Karpas-422 (cell line): ENCODE measurements at places on chromosomes 13 and 19. TPM values are rescaled to one million over a fixed set of nuclear protein-coding genes. Genes with fewer than 3 reads are reported as not detected.

DNA sequence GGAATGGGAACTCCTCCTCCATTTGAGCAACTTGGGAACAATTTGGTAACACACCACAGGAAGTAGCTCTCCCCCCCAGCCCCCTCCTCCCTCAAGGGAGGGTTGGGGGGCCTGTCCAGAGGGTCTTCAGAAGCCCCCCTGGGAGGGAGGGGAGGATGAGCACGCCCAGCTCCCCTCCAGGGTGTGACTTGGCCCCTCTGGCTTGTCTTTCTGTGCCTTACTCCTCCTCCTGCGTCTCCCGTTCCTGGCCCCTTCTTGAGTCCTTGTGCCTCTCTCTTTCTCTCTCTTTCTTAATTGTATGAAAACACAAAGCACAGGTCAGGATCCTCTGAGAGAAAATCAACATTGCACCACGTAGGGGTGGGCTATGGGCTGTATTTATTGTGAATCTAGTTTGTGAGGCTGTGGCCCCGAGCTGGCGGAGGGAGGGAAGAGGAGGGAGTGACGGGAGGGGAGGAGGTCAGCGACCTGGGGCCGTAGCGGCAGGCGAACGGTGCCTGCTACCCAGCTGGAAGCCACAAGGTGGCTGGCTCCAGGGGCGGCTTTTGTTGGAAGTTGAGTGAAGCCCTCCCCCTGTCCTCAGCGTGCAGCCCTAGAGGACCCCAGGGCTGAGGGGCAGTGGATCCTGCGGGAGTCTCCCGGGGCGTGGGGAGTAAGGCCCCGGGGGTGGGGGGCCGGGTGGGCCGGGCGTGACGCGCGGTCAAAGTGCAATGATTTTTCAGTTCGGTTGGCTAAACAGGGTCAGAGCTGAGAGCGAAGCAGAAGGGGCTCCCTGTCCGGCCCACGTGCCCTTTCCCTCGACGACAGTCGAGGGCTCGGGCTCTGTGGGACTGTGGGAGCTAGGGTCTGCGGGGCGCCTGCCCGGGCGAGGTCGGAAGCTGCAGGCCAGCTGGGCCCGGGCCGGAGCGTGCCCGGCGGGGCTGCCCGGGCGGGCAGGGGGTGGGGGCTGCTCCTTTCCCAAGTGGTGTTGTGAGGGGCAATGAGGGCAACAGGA lies 6.4 kb downstream of the LYL1 start:
- peak; percentile 74 for DNase-seq

DNA sequence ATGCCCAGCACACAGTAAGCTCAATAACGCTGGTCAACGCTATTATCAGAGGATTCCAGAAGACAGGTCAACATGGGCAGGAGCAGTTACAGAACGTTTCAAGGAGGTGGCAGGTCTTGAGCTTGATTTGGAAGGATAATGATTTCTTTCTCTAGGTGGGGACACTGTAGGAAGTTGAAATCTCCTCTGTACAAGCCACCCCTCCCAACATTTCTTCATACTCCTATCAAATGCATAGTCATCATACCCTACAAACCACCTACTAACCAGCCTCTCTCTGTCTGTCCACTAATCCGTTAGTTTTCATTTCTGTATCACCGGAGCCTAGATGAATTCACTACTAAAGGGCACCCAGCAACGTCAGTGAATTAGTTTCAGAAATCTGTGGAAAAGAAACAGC lies 1.3 kb downstream of the ATP7B start:
- no peak for DNase-seq

Gene CCDC70
- total RNA-seq, result not detected in 2 replicates

Gene CYP2F1
- total RNA-seq, result not detected in 2 replicates

DNA sequence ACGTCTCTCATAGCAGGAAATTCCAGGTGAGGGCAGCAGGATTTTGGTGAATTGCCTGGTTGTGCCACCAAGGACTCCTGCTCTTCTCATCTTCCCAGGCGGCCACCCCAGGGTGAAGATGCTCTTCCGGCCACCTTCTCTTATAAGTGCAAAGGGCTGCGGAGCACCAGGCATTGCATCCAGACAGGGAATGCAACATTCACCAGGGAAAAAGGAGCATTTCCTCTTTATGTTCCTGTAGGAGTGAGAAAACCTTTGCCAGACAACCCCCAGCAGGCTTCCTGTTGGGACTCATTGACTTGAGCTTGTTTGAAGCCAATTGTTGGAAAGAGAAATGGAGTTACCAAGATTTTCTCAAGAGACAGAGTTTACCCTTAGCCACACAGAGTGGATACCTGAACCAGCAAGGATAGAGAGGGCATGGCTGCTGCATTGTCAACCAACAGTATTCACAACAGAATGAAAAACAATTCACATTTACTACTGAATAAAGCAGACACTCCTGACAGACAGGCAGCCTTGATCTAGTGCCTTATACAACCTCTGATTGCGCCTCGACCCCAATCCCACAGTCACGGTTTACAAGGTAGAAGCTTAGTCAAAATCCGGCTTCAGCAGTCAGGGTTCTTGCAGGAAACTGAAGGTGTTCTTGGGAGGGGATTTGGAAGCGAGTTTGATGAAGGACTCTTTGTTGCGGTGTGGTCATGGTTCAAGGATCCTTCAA lies 1.8 kb upstream of the ATP11A start:
- no peak for DNase-seq

Gene N4BP2L1
- total RNA-seq, result 14.2 and 17.8 TPM in 2 replicates

GRCh38 chr13:36794706-36795105 lies 24.3 kb upstream of the RFXAP start:
- DNase-seq, result no peak
